ENCODE measurements at places on chromosomes 2 and 18.
A peak's percentile ranks its signal among the peaks of the same experiment; 100 is the strongest.

DNA sequence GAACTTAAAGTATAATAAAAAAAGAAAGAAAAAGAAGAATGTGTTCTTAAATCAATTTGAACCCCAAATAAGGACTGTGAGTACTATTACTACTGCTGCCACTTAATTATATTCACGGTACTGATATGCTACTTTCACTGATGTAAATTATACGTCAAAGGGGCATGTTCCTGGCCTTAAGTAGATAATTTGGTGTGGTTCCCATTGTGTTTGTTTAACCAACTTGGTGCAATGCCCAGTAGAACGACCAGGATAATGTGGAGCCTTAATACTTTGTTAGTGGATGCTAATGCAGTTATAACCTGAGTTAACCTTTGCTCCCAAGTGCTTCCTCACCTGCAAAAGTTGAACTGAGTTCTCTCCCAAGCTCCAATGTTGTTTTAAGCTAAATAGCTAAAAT, 142.0 kb downstream of the NR4A2 start:
- DNase-seq, result no peak

DNA sequence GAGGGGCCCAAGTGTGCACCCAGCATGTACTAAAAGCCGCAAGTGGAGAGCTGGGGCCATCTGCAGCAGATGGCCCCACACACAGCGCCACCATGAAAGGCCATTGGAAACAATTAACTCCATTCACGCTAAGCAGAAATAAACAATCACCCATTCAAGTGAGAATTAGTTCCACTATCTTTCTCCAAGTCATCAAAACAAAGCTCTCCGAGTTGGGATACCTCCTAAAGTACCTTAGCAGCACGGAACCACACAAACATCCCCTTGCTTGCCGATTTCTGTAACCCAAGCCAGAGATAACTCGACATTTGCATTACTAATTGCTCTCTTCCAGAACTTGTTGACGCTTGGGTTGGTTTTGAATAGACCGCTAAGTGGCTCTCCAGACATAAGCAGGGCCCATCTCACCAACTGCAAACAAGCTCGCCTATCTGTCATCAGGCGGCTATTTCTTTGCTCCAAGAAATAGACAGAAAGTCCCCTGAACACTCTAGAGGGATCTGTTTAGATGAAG, 840.6 kb upstream of the SALL3 start:
- no peak for DNase-seq

GRCh38 chr18:77127769-77128671, 4.6 kb downstream of the MBP start:
- DNase-seq, result no peak

DNA sequence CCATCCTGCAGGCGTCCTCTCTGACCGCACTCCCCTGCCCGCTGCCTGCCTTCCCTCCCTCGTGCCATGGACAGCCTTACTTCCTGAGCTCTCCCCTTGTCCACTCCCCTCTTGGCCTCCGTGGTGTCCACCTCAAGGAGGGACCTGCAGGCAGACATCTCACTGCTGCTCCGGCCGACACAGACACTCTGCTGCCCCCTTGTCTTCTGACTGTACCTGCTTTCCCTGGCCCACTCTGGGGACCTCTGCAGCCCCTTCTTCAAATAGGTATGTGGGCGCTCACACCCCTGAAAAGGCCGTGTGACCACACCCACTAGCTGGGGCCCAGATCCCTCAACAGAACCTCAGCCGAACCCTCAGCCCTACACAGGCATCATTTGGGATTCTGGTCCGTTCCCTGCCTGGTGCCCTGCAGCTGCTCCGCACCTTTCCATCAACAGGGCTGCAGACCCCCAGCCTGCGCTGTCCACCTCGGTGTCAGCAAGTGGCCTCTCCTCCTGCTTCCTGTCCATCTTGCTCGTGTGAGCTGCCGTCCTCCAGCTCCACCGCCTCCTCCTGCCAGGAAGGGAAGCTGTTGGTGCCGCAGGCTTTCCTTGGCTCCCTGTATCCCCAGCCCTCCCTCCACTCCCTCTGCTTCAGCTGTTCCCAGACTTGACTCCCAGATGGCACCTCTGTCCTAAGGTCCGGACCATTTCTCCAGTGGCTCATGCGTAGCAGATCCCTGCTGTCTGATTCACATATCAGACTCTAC, 94.1 kb downstream of the KLHL29 start:
- no peak for DNase-seq

GRCh38 chr2:163602196-163602595, 133.6 kb downstream of the FIGN start:
- no peak for DNase-seq

- no peak for DNase-seq
Observed at GRCh38 chr2:44267796-44268648, 7.3 kb upstream of the SLC3A1 start.

DNA sequence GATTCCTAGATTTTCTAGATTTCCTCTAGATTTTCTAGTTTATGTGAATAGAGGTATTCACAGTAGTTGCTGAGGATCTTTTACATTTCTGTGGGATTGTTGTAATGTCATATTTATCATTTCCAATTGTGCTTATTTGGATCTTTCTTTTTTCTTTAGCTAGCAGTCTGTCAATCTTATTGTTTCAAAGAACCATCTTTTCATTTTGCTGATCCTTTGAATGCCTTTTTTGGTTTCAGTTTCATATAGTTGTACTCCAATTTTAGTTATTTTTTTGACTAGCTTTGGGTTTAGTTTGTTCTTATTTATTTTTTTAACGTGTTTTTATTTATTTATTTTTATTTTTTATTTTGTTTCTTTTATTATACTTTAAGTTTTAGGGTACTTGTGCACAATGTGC, 24.5 kb downstream of the CLIP4 start:
- no peak for DNase-seq

- DNase-seq, result no peak
Observed at GRCh38 chr2:11196246-11196645, 41.0 kb downstream of the SLC66A3 start.

GRCh38 chr2:227454323-227454860, 17.6 kb upstream of the AGFG1 start:
- no peak for DNase-seq

GRCh38 chr18:44458777-44459176, 221.9 kb upstream of the SETBP1 start:
- DNase-seq, result no peak

DNA sequence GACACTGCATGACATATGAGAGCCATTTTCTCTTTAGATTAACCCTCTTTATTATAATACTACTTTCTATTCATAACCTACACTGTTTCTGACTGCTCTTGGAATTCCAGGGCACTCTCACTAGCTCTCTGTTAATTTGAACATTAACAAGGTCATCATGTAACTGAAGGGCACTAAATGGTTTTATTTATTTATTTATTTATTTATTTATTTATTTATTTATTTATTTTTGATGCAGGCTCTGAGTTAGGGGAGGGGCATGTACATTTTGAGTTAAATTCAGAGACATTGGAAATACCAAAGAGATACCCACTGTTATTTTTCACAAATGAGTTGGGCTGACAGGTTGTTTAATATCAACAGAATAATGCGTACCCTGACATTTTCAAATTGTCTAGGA, 1038.7 kb upstream of the NRXN1 start:
- DNase-seq, result no peak

- no peak for DNase-seq
Observed at GRCh38 chr2:103462712-103463111, 700.9 kb downstream of the TMEM182 start.

DNA sequence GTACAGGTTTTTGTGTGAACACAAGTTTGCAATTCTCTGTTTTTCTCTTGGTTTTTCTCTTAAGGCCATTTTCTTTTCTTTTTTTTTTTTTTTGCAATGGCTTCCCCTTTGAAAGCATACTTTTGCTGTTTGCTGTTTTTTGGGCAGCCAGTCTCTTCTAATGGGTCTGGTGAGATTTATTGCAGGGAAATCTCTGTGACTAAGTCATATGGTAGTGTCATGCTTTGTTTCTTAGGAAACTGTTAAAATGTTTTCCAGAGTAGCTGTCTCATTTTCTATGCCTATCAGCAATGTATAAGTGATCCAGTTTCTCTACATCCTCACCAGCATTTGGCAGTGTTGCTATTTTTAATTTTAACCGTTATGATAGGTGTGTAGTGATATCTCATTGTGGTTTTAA, 27.9 kb upstream of the CDCA7 start:
- no peak for DNase-seq

DNA sequence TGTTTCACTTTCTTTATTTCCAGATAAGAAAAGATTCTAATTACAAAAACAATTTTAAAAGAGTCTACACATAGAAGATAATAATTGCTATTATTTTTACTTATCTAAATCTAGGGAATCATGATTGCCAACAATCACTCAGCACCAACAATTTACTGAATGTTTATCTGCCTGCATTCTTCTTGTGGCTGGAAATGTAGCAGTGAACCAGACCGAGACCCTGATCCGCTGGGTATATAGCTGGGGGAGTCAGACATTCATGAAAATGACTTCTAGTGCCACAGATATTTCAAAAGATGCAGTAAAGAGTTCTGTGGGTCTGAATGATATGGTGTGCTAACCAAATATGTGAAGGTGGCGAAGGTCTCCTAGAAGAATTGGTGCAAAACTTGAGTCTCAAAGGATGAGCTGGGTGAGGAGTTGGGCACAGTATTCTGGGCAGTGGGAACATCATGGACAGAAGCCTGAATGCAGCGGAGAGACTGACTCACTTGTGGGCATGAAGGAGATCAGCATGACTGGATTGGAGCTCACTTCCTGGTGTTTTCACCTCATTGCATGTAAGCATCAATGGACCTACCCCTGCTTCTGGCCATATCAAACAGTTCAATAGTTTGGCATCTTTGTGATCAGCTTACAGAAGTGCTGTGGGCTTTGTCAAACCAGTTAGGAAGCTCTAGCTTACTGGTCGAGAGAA, 26.1 kb upstream of the FN1 start:
- no peak for DNase-seq

DNA sequence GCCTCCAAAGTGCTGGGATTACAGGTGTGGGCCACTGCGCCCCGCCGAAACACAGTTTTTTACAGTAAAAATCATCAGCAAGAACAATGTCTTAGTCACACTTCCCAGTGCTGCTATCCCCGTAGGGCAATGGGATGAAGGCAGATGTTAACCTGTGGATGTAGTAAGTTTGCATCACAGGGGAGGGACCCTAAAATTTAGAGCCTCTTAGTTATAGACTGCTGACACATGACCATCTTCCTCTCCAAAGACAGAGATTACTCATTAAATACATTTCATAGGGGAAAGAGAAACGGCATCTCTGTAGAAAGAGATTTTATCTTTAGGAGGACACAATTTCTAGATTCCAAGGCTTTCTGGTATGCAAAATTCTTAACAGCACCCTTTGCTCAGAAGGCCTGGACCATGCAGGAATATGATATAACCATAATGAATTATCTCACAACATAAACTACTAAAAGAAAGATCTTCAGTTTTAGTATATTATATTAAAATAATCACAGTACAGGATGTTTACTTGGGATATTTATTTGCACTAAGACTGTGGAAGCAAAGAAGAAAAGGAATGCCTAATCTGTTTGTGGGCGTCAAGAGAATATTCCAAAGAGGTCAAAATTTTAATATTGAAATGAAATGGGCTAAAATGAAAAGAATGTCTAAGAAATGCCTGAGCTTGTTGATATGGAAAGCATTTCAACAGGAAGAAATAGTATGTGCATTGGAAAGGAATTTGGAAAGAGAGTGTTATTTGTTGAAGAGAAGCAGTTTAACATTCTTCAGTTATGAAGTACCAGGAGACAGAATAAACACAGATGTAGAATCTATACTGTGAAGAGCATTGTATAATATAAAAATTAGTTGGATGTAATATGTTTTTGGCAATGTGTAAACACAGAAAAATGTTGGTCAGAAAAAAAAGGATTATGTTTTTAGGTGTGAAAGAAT, 1228.3 kb upstream of the CHAC2 start:
- no peak for DNase-seq

- no peak for DNase-seq
Observed at GRCh38 chr2:8486141-8486540, 195.7 kb upstream of the ID2 start.

GRCh38 chr2:8238521-8239230, 443.2 kb upstream of the ID2 start:
- no peak for DNase-seq

GRCh38 chr2:113105047-113105785, 22.2 kb upstream of the IL1RN start:
- DNase-seq, result no peak

GRCh38 chr2:85826990-85827878, 61.6 kb downstream of the ST3GAL5 start:
- peak; percentile 45 for DNase-seq

DNA sequence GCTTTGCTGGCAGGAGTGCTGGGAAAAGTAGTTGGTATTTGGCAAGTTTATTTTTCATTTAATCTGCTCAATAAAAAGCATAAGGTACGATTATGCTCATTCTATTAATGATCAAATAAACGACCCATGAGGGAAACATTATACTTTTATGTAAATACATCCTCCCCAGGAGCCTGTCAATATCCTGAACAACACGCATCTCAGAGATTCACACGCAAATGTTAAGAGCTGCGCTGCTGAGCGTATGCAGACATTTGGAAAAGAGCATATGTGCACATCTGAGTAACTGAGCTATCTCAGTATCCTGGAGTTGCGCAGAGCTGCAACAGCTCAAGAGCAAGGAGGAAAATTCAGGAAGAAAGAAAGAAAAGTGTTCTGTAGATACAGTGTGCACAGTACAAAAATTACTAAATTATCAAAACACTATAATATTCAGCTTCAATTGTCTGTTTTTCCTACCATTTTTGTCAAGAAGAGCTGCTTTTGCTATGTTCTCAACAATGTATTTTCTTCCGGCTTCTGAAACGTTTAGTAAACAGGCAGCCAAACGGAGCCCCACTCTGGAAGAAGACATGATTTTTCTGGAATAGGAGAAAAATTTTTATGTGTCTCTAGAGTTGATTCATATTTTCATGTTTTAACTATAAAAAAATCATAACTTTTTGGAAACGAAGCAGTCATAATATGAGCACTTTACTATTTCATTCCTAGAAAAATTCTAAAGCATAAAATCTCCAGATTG, 2.4 kb downstream of the FTCDNL1 start:
- DNase-seq, result no peak

GRCh38 chr2:20963867-20964266, 80.0 kb downstream of the APOB start:
- no peak for DNase-seq

DNA sequence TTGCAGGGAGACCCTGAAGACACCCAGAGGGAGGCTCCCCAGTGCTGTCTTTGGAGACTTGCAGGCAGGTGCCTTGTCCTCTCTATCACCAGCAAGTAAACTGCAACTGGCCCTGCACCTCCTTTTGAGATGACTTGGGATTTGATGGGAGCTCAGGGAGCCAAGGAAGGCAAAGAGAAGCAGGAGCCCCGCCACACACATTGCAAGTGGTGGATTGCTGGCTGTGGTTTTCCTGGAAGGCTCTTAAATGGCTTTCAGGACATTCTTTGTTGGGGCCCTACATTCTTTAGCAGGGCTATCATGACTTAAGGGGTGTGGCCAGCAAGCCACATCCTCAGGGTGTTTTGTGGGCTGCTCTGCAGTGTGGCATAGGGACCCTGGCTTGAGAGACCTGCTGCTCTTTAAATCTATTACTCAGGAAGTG, 39.9 kb upstream of the CDC42EP3 start:
- DNase-seq, result peak; percentile 9
